ENCODE measurements at places on chromosomes 7 and 10. TPM values are rescaled to one million over a fixed set of nuclear protein-coding genes. Genes with fewer than 3 reads are reported as not detected.
A peak's percentile ranks its signal among the peaks of the same experiment; 100 is the strongest.

DNA sequence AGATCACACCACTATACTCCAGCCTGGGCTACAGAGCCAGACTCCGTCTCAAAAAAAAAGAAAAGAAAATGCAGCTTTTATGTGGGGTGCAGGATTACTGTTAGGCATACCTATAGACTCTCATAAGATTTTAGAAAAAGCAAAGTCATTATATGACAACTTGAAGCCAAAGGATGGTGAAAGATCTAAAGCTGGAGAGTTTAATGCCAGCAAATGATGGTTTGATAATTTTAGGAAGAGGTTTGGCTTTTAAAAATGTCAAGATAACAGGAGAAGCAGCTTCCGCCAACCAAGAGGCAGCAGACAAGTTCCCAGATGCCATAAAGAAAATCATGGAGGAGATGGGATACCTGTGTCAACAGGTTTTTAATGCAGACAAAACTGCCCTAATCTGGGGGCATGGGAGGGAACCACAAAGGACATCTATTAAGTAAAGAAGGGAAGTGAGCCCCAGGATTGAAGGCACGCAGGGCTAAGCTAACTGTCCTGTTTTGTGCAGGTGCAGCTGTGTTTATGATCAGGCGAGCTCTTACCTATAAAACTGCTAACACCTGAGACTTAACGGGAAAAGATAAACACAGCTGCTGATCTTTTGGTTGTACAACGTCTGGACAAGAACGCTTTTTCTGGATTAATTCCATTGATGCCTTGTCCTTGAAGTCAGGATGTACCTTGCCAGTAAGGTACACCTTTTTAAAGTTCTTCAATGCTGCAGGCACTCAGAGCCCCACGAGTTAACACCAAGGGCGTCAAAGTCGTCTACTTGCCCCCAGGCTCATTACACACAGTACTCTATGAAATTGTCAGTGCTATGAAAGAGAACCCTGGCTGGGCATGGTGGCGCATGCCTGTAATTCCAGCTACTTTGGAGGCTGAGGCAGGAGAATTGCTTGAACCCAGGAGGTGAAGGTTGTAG lies 10.5 kb upstream of the ANKRD61 start:
- no peaks in the 10 kb centered on the region for H3K27me3 ChIP-seq
- peaks cover 7% of the 10 kb centered on the region for H3K36me3 ChIP-seq
- peaks cover 6% of the 10 kb centered on the region for H3K4me1 ChIP-seq
- DNase-seq = no peak
- H3K27ac ChIP-seq = peak overlapping the region; percentile 82

The CALCR gene
- not detected for total RNA-seq

The CAMK2B gene
- not detected for total RNA-seq

DNA sequence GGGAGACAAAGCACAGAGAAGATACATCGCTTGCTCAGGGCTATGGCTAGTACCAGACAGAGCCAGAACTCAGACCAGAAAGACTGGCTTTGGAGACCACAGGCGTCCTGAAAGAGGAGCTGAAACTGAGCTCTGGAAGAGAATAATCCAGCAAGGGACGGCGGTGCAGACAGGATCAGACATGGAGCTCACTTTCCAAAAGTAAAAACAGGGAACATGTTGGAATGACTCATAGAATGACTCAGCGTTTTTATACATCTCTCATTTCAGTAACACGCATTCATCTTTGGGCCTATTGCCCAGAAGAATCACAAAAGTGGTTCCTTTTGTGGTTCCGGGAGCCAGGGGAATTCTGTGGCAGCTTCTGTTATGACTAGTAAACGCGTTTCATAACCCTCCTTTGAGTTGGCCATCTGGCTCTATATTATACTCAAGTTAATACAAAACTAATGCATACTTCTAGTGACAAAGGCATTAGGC lies 37.2 kb downstream of the PLEKHS1 start:
- no peak for DNase-seq
- H3K27ac ChIP-seq = no peak overlapping the region
- no peak overlapping the region for H3K4me3 ChIP-seq

The IGF2BP3 gene
- not detected for total RNA-seq

The SPDYE8 gene
- total RNA-seq = not detected

- DNase-seq = no peak
- no peaks in the 10 kb centered on the region for H3K4me1 ChIP-seq
- H3K27me3 ChIP-seq = peaks cover 14% of the 10 kb centered on the region
- no peaks in the 10 kb centered on the region for H3K36me3 ChIP-seq
- no peak overlapping the region for H3K27ac ChIP-seq
- H3K4me3 ChIP-seq = no peak overlapping the region
These were observed 62.4 kb upstream of the CDCA7L start for GRCh38 chr7:22008087-22008486.

DNA sequence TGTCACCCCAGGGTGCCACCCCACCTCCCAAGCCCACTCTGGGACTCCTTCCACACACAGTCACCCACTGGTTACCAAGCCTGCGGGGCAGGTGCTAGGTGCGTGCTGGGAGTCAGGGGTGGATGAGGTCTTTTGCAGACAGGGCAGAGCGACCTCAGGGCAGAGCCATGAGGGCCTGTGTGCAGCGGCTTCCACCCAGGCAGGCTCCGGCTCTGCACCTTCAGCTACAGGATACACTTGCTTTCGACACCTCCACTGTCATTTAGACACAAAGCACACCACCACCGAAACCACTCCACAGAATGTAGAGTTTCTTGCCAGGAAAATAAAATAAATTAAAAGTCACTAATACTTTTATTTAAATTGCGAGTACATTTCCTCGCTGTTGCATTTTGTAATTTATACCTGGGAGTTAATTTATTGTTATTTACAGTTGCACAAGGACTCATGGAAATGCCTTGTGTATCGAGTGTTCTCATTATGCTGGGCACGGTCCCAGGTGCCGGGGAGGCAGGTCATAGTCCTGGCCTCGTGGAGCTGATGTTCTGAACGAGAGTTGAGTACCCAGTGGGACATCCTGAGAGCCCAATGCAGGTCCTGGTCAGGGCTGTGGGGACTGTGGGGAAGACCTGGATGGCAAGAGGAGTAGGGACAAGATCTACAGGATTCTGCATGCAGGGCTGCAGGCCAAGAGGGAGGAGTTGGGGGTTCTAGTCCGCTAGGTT lies 127.8 kb downstream of the CUX1 start:
- H3K4me1 ChIP-seq = peaks cover 12% of the 10 kb centered on the region
- H3K27ac ChIP-seq = no peak overlapping the region
- H3K36me3 ChIP-seq = no peaks in the 10 kb centered on the region
- H3K4me3 ChIP-seq = no peak overlapping the region
- no peak for DNase-seq
- H3K27me3 ChIP-seq = no peaks in the 10 kb centered on the region

DNA sequence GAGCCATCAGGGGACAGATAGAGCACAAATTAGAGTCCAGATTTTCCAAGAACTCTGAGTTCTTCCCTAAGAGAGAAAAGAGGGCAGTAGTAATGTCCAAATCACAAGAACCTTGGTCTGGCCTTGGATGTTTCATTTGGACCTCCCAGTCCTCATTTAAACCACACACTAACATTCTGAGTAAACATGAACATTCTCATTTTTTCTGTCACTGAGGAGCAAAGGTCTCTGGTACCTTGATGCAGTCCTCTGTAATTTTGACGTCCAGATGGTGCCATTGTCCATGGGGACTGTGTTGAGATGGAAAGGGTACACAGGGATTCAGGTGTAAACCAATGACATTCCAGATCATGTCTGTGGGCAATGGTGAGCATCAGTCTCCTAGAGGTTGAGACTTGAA lies 225.4 kb upstream of the PHYHIPL start:
- H3K27ac ChIP-seq = no peak overlapping the region
- no peaks in the 10 kb centered on the region for H3K36me3 ChIP-seq
- no peak for DNase-seq
- H3K4me1 ChIP-seq = no peaks in the 10 kb centered on the region
- no peak overlapping the region for H3K4me3 ChIP-seq

GRCh38 chr7:21640105-21640504 lies 97.3 kb downstream of the DNAH11 start:
- H3K4me3 ChIP-seq = no peak overlapping the region
- H3K4me1 ChIP-seq = no peaks in the 10 kb centered on the region
- H3K27ac ChIP-seq = no peak overlapping the region
- no peak for DNase-seq
- H3K36me3 ChIP-seq = no peaks in the 10 kb centered on the region

The HMX2 gene
- not detected for total RNA-seq
